Hair follicular keratinocyte (primary cell): ENCODE measurements at places on chromosomes 11 and 22. TPM values are rescaled to one million over a fixed set of nuclear protein-coding genes. Genes with fewer than 3 reads are reported as not detected.

MMP13 gene
- 0.16 TPM in 1 of 2 replicates, not detected in the other for total RNA-seq

PATE4 gene
- total RNA-seq = not detected in 2 replicates

RAG1 gene
- 0.91 and 0.94 TPM in 2 replicates for total RNA-seq

C22orf31 gene
- not detected in 2 replicates for total RNA-seq

LUZP2 gene
- not detected in 2 replicates for total RNA-seq

HBG1 gene
- total RNA-seq = not detected in 2 replicates

OR52W1 gene
- not detected in 2 replicates for total RNA-seq

MUC5AC gene
- not detected in 2 replicates for total RNA-seq

ARHGAP8 gene
- 14.4 and 15.6 TPM in 2 replicates for total RNA-seq

CHST1 gene
- 2.0 and 5.2 TPM in 2 replicates for total RNA-seq

BCR gene
- 56.0 and 59.9 TPM in 2 replicates for total RNA-seq

KRTAP5-7 gene
- total RNA-seq = not detected in 2 replicates

RBMXL2 gene
- total RNA-seq = not detected in 2 replicates

APOA5 gene
- total RNA-seq = not detected in 2 replicates

BEST1 gene
- total RNA-seq = 0.11 and 1.4 TPM in 2 replicates

RTN4RL2 gene
- 0.04 and 0.31 TPM in 2 replicates for total RNA-seq

FGF19 gene
- total RNA-seq = 0.15 and 0.16 TPM in 2 replicates

SCGB1A1 gene
- not detected in 2 replicates for total RNA-seq

CASP1 gene
- 40.6 and 50.5 TPM in 2 replicates for total RNA-seq

LGALS12 gene
- not detected in 2 replicates for total RNA-seq

CD3E gene
- total RNA-seq = not detected in 2 replicates

P2RY6 gene
- 0.31 TPM in 1 of 2 replicates, not detected in the other for total RNA-seq

FIBIN gene
- total RNA-seq = 0.46 and 1.7 TPM in 2 replicates

MS4A4E gene
- total RNA-seq = not detected in 2 replicates

GPHA2 gene
- total RNA-seq = not detected in 2 replicates

APLNR gene
- total RNA-seq = not detected in 2 replicates

SHANK2 gene
- total RNA-seq = 0.80 and 7.3 TPM in 2 replicates

RAB36 gene
- 0.47 and 1.4 TPM in 2 replicates for total RNA-seq

MS4A3 gene
- not detected in 2 replicates for total RNA-seq

MRGPRX4 gene
- total RNA-seq = 0.27 and 0.55 TPM in 2 replicates

MYBPC3 gene
- total RNA-seq = not detected in 2 replicates

CHADL gene
- 1.9 and 3.5 TPM in 2 replicates for total RNA-seq

SYT7 gene
- 3.6 and 10.8 TPM in 2 replicates for total RNA-seq

TMEM126A gene
- total RNA-seq = 38.1 and 41.8 TPM in 2 replicates

OR4A16 gene
- not detected in 2 replicates for total RNA-seq

SCGB1C1 gene
- total RNA-seq = not detected in 2 replicates

NUP50 gene
- 32.3 and 69.7 TPM in 2 replicates for total RNA-seq

OR4X2 gene
- not detected in 2 replicates for total RNA-seq

PVALB gene
- not detected in 2 replicates for total RNA-seq

BTBD18 gene
- total RNA-seq = not detected in 2 replicates

RAPSN gene
- not detected in 2 replicates for total RNA-seq

TMEM191B gene
- not detected in 2 replicates for total RNA-seq

PRR33 gene
- total RNA-seq = not detected in 2 replicates

GLYAT gene
- not detected in 2 replicates for total RNA-seq
